ENCODE measurements at places on chromosomes 13 and 19.

- DNase-seq, result no peak
These were observed 3.0 kb downstream of the SLC5A5 start for GRCh38 chr19:17874758-17875135.

DNA sequence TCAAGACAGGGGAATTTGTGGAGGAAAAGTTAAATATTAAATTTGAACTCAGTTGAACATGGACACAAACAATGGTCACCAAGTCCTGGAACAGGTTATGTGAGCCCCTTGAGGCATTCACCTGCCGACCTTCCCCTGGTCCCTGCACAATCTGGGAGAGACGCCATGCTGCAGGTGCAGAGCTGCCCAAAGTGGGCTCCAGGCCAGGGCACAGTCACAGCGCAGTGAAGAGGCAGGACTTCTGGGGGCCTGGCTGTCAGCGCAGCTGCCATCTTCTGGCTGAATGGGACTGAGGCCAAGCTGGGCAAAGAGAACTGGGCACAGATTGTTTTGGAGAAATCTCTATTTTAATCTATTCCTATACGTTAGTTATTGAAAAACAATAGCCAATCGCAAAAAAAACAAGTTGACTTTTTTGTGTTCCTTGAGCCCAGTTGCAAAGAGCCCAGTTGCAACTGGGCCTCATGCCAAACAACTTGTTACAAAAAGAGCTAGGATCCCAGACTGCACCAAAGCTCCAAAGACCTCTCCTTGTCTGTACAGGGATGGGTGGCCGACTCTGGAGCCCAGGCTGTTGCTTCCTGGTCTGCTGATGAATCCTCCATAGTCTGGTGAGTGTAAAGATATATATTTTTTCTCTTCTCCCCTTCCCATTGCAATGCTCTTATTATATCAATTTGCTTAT is 1.2 kb upstream of the ZNF626 start:
- no peak for DNase-seq

- DNase-seq, result no peak
These were observed 30.4 kb downstream of the CLEC4M start for GRCh38 chr19:7793493-7793892.

GRCh38 chr13:110716247-110716515 is 2.7 kb downstream of the ING1 start:
- DNase-seq, result no peak
